ENCODE measurements at places on chromosomes 16 and 17. TPM values are rescaled to one million over a fixed set of nuclear protein-coding genes. Genes with fewer than 3 reads are reported as not detected.

The MAPT gene
- total RNA-seq: 8.3 TPM

The CDRT15 gene
- total RNA-seq: not detected

The ABCC3 gene
- total RNA-seq: 1.2 TPM

The ABCC11 gene
- total RNA-seq: 0.13 TPM

The KRT28 gene
- not detected for total RNA-seq

The RHBDL1 gene
- total RNA-seq: 2.3 TPM

The SYNGR3 gene
- total RNA-seq: 2.3 TPM

The ARMC5 gene
- 7.4 TPM for total RNA-seq

The KPNB1 gene
- total RNA-seq: 429 TPM

The VPS35 gene
- total RNA-seq: 99.0 TPM

GRCh38 chr17:36784633-36785032, 152.6 kb upstream of the LHX1 start:
- no peak overlapping the region for H3K4me3 ChIP-seq
- H3K4me1 ChIP-seq: no peaks in the 10 kb centered on the region
- no peak overlapping the region for H3K27ac ChIP-seq
- no peak for DNase-seq

- H3K27me3 ChIP-seq: no peaks in the 10 kb centered on the region
- no peaks in the 10 kb centered on the region for H3K36me3 ChIP-seq
- no peak for DNase-seq
- H3K4me1 ChIP-seq: peaks cover 10% of the 10 kb centered on the region
- H3K27ac ChIP-seq: no peak overlapping the region
These were observed 53.6 kb upstream of the ADORA2B start for GRCh38 chr17:15891318-15891717.

DNA sequence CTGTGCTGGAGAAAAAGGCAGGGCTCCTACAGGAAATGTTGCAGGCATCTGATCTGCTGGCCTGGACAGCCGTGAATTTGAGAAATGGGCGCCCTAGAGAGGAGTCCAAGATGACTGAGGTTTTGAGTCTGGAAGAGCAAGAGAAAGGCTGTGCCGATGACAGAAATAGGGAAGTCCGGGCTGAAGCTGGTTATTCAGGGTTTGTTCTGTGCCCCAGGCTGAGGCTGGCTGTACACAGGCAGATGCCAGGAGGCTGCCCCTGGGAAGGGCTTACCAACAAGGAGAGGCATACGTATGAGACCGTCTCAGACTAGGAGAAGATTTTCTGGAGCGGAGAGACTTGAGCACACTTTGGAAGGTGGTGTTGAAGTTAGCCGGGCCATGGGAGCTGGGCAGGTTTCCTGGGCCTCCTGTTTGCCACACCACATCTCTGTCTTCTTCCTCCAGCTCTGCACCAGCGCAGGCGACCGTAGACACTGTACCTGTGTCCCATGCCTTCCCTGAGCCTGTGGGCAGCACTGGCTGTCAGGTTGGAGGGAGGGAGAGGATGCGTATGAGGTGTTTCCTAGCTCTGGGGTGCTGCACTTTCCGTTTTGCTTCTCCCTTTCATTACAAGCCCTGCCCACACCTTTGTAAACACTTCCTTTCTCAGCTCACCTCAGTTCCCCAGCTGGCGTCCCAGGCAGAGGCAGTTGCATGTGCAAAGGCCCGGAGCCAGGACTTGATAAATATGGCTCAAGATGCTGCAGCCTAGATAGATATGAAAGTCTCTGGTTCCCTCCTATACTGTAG, 80.8 kb downstream of the SPECC1 start:
- H3K4me1 ChIP-seq: no peaks in the 10 kb centered on the region
- no peak for DNase-seq
- no peak overlapping the region for H3K4me3 ChIP-seq
- no peak overlapping the region for H3K27ac ChIP-seq
- H3K27me3 ChIP-seq: no peaks in the 10 kb centered on the region

GRCh38 chr16:4176906-4177417, 60.7 kb upstream of the ADCY9 start:
- H3K27me3 ChIP-seq: no peaks in the 10 kb centered on the region
- no peak overlapping the region for H3K27ac ChIP-seq
- no peaks in the 10 kb centered on the region for H3K36me3 ChIP-seq
- DNase-seq: peak; percentile 29
- H3K4me1 ChIP-seq: no peaks in the 10 kb centered on the region
- H3K4me3 ChIP-seq: no peak overlapping the region

- H3K27me3 ChIP-seq: no peaks in the 10 kb centered on the region
- no peaks in the 10 kb centered on the region for H3K4me1 ChIP-seq
- no peak for DNase-seq
- H3K27ac ChIP-seq: no peak overlapping the region
- H3K4me3 ChIP-seq: no peak overlapping the region
These were observed 31.3 kb upstream of the RASL10B start for GRCh38 chr17:35700150-35700549.

- no peaks in the 10 kb centered on the region for H3K36me3 ChIP-seq
- H3K27me3 ChIP-seq: no peaks in the 10 kb centered on the region
- no peak overlapping the region for H3K4me3 ChIP-seq
- peak overlapping the region; percentile 37 for H3K27ac ChIP-seq
- H3K4me1 ChIP-seq: peaks cover 21% of the 10 kb centered on the region
- DNase-seq: no peak
These were observed 31.8 kb downstream of the NSMCE1 start for GRCh38 chr16:27236635-27237218.

- H3K27ac ChIP-seq: no peak overlapping the region
- DNase-seq: no peak
- H3K36me3 ChIP-seq: no peaks in the 10 kb centered on the region
- H3K4me3 ChIP-seq: no peak overlapping the region
- no peaks in the 10 kb centered on the region for H3K27me3 ChIP-seq
- no peaks in the 10 kb centered on the region for H3K4me1 ChIP-seq
These were observed 28.5 kb upstream of the EFCAB13 start for GRCh38 chr17:47295037-47295873.

GRCh38 chr17:65930140-65930730, 261.7 kb downstream of the CEP112 start:
- no peak for DNase-seq
- H3K27me3 ChIP-seq: no peaks in the 10 kb centered on the region
- no peaks in the 10 kb centered on the region for H3K36me3 ChIP-seq
- H3K4me1 ChIP-seq: no peaks in the 10 kb centered on the region
- no peak overlapping the region for H3K27ac ChIP-seq

DNA sequence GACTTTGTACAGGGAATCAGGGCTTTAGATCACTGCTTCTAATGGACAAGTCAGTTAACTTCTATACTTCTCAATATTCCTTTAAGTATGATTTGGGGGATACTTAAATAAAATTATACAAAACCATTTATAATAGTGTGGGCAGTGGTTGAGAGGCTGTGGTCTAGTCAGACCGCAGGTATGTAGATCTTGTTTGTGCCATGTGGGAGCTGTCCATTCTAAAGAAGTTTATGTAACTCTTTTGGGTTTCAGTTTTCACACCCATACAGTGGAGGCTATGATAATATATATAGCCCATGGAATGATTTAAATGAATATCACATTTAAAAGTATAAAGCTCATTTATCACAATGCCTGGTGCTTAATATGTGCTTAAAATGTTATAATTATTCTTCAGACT, 654.3 kb upstream of the KIF2B start:
- H3K4me3 ChIP-seq: no peak overlapping the region
- H3K27ac ChIP-seq: no peak overlapping the region
- no peaks in the 10 kb centered on the region for H3K36me3 ChIP-seq
- no peak for DNase-seq

- no peaks in the 10 kb centered on the region for H3K36me3 ChIP-seq
- no peak for DNase-seq
- peak overlapping the region; percentile 67 for H3K4me3 ChIP-seq
- peak overlapping the region; percentile 54 for H3K27ac ChIP-seq
- H3K27me3 ChIP-seq: peaks cover 8% of the 10 kb centered on the region
These were observed 35.5 kb upstream of the ZC3H18 start for GRCh38 chr16:88534638-88535190.

GRCh38 chr17:33012522-33013033, 20.9 kb downstream of the SPACA3 start:
- H3K36me3 ChIP-seq: no peaks in the 10 kb centered on the region
- no peaks in the 10 kb centered on the region for H3K4me1 ChIP-seq
- H3K4me3 ChIP-seq: no peak overlapping the region
- H3K27me3 ChIP-seq: no peaks in the 10 kb centered on the region
- no peak overlapping the region for H3K27ac ChIP-seq
- DNase-seq: no peak

DNA sequence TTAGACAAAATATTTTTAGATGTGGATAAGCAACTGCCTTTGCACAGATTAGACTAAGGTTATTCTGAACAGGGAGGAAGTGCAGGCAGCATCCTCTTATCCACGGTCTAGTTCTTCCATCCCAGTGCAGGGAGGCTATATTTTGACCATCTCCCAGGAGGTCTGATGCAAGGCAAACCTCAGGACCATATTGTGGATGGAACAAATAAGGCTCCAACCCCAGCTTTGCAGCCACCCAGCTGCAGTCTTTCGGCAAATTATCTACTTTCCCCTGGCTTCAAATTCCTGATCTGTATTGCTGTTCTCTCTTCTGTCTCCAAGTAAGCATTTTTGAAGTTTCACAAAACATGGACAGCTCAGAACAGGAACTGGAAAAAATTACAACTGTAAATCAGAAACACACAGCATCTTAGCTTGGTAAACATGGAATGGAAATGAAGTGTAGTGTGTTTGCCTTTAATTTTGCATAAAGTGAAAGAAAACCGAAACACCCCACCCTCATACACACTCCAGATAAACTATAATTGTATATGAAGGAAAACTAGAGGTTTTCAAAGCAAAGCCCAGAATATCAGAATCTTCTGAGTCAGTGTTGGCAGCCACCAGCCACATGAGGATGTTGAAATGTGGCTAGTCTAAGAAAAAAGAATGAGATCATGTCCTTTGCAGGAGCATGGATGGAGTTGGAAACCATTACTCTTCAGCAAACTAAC, 33.5 kb upstream of the MON1B start:
- peaks cover 52% of the 10 kb centered on the region for H3K27me3 ChIP-seq
- no peak for DNase-seq
- H3K4me1 ChIP-seq: no peaks in the 10 kb centered on the region
- no peak overlapping the region for H3K27ac ChIP-seq
- H3K36me3 ChIP-seq: no peaks in the 10 kb centered on the region
- no peak overlapping the region for H3K4me3 ChIP-seq

DNA sequence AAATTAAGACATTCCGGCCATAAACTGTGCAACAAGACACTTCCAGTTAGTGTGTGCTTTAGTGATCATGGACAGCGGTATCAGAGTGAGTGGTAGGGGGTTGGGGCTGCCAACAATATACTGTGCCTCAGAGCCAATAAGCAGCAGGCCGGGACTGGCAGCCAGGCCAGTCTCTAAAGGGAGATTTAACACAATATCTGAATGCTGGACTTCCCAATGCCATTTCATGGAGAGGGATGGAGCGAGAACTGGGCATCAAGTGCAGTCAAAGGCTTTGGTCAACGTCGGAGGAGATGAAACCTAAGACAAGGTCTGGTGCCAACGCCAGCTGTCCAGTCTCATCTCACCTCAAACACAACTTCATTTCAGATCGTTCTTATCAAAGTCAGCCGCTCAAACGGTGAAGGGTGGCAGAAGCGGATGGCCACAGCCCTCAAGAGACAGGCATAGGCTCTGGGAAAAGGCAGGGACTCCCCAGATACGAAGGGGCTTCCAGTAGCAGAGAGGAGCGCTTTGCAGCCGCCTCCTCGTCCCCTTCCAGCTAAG, 935 bp downstream of the USP32 start:
- no peaks in the 10 kb centered on the region for H3K27me3 ChIP-seq
- H3K4me1 ChIP-seq: peaks cover 65% of the 10 kb centered on the region
- peak overlapping the region; percentile 89 for H3K4me3 ChIP-seq
- no peaks in the 10 kb centered on the region for H3K36me3 ChIP-seq

- no peak overlapping the region for H3K4me3 ChIP-seq
- no peaks in the 10 kb centered on the region for H3K27me3 ChIP-seq
- DNase-seq: no peak
- no peaks in the 10 kb centered on the region for H3K4me1 ChIP-seq
- H3K27ac ChIP-seq: no peak overlapping the region
These were observed 586.3 kb downstream of the KCNJ18 start for GRCh38 chr17:22278302-22279275.
